NCI-H1105 (cell line): ENCODE measurements at places on chromosomes 2 and 18.

DNA sequence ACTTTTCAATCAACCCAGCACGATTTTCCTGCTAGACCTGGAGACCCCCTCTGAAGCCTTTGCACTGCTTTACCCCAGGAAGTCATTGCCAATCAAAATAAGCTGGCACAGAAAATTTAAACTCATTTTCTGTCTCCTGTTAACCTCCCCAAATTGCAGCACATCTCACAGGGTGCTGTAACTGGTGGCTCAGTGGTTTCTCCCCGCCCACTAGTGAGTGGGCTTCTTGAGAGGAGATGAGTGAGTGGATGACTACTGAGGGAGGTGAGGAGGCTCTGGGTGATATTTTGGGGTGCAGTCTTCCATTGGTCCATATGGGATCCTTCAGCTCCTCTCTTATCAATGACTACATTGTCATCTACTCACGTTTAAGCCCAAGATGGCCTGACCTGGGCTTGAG, 239.8 kb upstream of the HS6ST1 start:
- no peak for DNase-seq

DNA sequence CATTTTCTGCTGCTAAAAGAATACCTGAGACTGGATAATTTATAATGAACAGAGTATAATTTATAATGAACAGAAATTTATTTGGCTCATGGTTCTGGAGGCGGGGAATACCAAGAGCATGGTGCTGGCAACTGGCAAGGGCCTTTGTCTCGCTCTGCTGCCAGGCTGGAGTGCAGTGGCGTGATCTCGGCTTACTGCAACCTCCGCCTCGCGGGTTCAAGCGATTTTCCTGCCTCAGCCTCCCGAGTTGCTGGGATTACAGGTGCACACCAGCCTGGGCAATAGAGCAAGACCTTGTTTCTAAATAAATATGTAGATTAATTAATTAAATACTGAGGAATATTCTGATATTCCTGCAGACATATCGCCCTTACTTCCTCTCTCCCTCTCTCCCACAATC, 1610.8 kb downstream of the SUCLG1 start:
- no peak for DNase-seq

- no peak for DNase-seq
These were observed 13.4 kb upstream of the HRH4 start for GRCh38 chr18:24446953-24447538.

DNA sequence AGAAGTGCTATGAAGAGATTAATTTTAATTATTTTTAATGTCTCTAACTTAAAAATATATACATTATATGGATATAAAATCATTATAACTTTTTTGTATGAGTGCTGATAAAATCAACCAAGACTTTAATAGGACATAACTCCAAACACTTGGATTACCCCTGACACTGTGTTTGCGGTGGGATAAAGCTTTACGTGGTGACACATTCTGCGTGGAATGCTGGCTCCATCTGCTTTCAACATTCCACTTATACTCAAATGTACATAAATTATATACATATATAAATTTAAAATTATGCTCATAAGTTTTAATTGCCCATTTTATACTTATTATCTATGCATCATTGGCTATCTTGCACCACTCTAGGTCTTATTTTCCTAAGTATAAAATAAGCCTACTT, 30.5 kb downstream of the LINC00305 start:
- DNase-seq: no peak
